ENCODE measurements at places on chromosomes 2 and 18.

GRCh38 chr2:85711578-85712060, 17.5 kb downstream of the GNLY start:
- no peak for DNase-seq

- DNase-seq, result no peak
Observed at GRCh38 chr2:241637795-241638660, 535 bp downstream of the ATG4B start.

GRCh38 chr18:76654577-76654976, 159.5 kb upstream of the ZNF516 start:
- no peak for DNase-seq

- no peak for DNase-seq
Observed at GRCh38 chr18:79914614-79915160, 36.8 kb downstream of the SLC66A2 start.

DNA sequence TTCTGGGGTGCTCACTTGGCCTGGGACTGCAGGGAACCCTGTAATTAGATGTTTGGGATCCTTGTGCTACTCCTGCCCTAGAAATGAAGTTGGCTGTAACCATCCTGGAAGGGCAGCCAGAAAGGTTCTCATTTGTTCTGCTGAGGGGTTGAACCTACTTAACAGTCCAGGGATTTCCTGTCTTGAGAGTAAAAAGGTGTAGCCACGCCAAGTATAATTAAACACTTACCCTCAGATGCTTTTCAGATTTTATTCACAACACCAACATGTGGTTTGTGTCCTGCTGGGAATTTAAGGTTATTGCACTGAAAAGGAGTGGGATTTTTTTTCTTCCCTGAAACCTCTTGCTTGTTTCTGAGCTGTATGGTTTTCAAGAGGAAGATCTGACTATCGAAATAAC, 222.4 kb upstream of the APCDD1 start:
- DNase-seq, result peak; percentile 31

DNA sequence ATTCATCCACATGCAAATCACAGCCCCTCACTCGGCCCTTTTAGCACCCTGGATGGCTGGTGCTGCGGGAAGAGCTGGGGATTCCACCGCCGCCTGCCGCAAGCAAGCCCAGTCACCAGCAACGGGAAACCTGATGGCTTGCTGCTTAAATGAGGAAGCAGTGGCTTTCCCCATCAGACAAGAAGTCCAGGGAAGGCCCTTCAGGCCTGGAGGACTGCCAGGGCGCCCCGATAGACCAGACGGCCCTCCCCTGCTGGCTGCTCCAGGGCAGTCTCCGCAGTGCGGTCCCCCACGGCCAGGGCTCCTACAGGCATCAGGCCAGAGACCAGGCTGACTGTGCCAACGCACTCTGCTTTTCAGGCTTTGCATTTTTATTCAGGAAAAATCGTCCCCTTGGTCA, 439.1 kb downstream of the EIPR1 start:
- peak; percentile 23 for DNase-seq

DNA sequence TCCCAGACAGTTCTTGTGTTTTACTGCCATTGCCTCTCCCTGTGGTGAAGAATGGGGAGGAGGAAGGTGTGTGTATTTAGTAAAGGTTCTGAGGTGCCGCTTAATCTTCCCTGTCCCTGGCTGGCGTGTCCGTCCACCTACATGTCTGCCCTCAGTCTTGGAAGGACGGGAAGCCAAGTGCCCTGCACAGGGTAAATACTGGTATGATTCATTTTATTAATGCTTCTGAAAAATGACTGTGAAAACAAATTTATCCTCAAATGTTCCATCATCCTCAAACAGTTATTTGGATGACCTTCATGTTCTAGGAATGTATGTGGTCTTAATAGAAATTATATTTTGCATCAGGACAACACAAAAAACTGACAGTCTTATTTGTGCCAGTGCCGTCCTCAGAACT, 6.6 kb downstream of the EPAS1 start:
- DNase-seq, result no peak

- DNase-seq, result no peak
Observed at GRCh38 chr2:100919316-100919715, 82.8 kb upstream of the RPL31 start.

- no peak for DNase-seq
Observed at GRCh38 chr2:16189029-16189835, 248.9 kb downstream of the MYCN start.

DNA sequence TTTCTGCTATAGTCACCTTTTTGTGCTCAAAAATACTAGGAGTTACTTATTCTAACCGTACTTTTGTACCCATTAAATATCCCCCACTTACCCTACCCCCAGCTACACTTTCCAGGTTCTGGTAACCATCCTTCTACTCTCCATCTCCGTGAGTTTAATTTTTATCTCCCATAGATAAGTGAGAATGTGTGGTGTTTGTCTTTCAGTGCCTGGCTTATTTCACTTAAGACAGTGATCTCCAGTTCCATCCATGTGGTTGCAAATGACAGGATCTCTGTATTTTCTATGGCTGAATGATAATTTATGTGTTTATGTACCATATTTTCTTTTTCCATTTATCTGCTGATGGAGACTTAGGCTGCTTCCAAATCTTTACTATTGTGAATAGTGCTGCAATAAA, 323.3 kb downstream of the ZNF804A start:
- DNase-seq, result no peak

DNA sequence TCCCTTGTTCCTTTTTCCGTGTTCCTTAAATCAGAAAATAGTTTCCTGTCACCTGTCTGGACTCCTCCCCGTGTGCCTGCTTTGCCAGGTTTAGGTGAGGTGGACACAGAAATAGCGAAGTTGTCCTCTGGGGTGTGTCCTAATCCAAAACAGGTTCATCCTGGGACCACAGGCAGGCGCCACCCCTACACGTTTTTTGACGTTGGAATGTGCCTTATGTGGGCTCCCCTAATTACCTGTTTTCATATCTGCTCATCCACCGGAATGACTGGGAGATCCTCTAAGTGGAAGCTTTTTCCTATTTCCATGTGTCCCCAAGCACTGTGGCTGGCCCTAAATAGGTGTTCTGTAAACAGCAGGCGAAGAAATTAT, 49.0 kb upstream of the PAIP2B start:
- no peak for DNase-seq

DNA sequence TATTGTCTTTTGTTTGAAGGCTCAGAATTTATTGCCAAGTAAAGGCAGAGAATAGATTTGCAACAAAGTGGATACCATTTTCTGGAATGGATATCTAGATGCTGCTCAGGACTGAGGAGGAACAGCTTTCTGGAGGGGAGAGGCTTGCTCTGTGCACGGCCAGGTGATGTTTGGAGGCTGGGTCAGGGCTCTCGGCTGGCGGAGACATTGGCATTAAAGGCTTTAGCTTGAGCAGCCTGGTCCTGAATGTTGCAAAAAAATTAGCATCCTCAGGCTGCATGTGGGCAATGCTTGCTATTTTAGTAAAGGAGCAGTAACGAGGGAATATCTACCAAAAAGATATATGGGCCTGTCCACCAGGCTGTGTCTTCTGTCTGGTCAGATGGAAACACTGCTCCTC, 20.4 kb downstream of the RNF144A start:
- no peak for DNase-seq

GRCh38 chr18:58541789-58542425, 87.0 kb downstream of the ALPK2 start:
- peak; percentile 51 for DNase-seq

GRCh38 chr2:43312755-43313641, 86.6 kb upstream of the ZFP36L2 start:
- no peak for DNase-seq

DNA sequence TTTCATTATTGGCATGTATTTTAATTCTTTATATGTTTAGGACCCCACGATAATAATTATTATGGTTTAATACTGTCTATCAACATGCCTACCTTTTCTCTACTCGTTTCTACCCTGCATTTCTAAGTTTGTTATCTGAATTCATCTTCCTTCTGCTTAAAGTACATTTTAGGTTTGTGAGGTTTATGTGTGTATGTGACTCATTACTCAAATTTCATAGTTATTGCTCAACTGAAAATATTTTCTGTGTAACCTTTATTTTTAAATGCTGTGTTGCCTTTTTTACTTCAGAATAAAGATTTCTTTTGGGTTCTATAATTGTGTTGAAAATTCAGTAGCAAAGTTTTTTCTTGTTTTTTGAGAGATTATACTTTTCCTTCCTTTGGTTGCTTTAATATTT, 933.9 kb upstream of the LRRTM1 start:
- no peak for DNase-seq

DNA sequence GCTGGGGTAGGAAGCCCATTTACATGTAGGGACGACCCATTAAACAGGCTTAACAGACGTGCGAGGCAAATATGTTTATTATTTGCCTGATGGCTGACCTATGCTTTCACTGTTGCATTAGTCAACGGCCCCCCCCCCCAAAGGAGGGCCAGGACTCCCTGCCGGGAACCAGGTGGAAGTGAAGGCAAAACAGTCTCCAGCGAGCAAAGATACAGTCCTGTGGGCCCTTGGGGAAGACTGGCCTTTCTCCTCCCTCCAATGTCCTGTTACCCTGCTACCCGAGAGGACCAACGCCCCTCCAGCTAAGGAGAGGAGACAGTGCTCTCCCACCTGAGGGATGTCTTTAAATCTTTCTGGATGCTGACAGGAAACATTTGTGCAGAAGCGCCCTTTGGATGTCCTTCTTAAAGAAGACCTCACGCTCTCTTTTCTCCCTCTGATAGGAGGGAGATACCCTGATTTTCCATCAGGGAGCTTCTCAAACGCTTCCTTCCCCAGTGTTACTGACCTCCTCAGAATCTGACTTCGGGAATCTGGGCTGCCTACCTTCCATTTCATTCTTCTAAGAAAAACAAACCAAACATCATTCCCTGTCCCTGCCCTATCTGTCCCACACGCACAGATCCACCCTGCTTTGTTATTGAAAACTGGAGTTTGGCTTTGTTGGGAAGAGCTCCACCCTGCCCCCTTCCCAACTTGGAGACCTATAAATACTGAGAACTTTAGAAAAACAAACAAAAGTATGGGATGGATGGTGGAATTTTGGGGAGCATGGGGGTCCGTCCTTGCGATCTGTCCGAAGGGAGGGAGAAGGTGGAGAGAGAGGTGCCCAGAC, 135.9 kb upstream of the SIX3 start:
- DNase-seq, result no peak

Measured in pons (tissue), 1 donor.